Activated gamma-delta T cell (primary cell): ENCODE measurements at places on chromosomes 2 and 18.

DNA sequence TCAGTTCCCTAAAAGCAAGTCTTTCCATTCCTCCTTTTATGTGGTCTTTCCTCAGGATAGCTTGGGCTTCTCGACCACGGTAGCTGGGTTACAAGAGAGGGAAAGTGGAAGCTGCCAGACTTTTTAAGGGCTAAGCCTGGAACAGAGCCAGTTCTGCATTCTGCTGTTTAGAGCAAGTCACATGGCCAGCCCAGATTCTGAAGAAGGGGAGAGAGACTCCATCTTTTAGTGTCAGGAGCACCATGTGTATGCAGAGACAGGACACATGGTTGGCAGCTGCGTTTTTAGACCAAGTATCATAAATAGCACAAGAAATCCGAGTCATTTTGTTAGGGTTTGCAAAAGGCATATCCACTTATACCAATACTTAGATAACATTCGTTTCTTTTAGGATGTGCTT, 4.7 kb downstream of the HMSD start:
- DNase-seq, result no peak

DNA sequence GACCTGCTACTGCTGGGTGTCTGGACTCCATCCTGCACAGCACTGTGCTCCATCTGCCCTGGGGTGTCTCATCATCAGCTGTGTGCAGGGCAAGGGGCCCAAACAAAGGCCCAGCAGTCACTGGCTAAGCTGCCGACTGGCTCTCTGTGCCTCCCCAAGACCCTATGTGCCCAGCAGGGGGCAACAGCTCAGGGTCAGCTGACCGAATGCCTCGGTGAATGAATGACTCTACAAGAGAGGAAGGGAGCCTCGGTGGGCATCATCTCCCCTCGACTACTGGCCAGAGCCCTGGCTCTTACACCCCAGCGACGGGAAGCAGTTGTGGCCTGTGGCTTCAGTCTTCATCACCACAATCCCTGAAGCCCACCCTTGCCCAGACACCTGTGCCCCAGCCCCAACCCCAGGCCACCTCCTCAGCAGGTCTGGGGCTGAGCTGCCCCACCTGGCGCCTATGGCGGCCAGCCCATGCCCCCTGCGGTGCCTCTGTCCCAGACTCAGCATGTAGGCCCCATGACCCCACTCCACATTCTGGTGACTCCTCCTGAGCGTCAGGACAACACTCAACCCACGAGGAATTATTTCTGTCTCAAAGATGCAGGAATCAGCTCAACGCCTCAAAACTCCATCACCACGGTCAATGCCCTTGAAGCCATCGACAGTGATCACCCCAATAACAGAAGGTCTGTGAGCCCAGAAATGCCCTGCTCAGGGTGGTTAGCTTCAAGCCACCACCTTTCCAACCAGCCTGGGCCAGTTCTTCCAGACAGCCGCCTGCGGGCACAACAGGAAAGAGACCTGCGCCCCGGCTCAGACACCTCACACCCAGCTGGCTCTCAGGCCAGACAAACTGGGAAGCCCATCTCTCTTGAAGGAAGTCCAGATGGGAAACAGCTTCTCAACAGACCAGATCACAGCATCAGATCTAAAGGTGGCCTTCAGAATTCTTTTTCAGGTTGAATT, 1.6 kb upstream of the GPR17 start:
- DNase-seq, result no peak

GRCh38 chr2:210539035-210539434, 17.4 kb upstream of the CPS1 start:
- no peak for DNase-seq

- DNase-seq, result no peak
Measured at GRCh38 chr2:149954981-149955600, 367.5 kb upstream of the MMADHC start.

DNA sequence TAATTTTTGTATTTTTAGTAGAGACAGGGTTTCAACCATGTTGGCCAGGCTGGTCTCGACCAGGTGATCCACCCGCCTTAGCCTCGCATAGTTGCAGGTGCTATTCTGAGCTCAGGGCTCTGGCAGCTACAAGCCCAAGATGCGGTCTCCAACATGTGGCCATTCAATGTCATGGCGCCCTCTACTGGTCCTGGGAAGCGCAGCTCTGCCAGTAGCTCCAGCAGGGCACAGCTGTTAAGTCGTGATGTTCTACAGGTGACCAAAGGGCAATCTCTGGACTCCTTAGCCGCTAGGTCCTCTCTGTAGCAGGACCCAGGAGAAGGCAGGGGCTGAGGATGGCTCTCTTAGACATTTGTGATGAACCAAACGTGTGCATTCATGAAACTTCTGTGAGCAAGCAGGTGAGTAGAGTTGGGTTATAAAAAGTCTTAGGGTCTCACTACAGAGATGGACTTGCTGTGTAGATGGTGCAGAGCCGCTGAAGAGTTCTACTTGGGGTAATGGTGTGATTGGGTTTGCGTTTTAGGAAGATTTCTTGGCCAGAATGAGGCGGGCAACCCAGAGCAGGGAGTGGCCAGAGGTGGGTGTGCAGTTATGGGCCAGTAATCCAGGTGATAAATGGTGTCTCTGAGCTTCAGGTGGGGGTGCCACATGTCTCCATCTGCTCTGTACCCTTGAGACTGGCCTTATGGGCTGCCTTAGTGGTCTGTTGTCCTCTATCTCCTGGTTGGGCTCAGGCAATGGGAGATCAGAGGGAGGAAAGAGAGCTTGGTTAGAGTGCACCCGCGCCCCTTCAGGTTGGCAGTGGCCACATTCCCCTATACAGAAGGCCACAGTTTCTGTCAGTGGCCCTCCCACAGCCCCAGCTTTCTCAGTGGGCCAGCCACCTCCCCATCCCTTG, 31.0 kb downstream of the IL37 start:
- DNase-seq, result no peak

GRCh38 chr2:73294239-73294638, 891 bp upstream of the EGR4 start:
- no peak for DNase-seq

- no peak for DNase-seq
Measured at GRCh38 chr18:23545247-23545789, 41.0 kb downstream of the NPC1 start.

- no peak for DNase-seq
Measured at GRCh38 chr18:10099539-10100140, 185.8 kb downstream of the VAPA start.

DNA sequence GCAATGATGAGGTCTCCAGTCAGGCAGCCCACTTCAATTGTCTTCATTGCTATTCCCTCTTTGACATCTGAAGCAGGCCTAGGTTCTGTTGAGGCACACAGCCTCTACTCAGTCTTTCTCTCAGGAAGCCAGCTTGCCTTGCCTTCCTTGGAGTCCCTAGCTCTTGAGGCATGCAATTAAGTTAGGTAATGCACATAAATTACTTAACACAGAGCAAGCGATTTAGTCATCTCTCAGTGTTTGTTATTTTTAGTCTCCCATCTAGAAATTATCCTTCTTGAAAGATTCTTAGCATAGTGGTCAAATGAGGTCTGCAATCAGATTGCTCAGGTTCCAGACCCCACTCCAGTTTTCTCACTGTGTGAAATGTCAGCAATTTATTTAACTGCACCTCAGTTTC, 32.0 kb downstream of the SULT1C4 start:
- DNase-seq, result no peak

DNA sequence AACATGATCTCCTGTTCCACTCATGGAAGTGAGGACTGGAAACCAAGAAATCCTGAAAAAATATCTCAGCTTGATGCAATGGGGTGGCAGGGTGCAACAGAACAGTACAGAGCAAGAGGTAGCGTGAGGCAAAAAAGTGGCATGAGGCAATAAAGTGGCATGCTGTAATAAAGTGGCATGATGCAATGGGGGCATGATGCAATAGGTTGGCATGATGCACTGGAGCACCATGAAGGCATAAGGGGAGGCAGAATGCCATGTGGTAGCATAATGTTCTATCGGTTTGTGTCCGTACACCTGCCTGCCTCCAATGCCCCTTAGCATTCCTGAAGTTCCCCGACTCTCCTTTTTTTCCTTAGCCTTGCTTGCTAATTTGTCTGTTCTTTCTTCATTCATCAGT, 648.4 kb downstream of the TMEM182 start:
- no peak for DNase-seq

DNA sequence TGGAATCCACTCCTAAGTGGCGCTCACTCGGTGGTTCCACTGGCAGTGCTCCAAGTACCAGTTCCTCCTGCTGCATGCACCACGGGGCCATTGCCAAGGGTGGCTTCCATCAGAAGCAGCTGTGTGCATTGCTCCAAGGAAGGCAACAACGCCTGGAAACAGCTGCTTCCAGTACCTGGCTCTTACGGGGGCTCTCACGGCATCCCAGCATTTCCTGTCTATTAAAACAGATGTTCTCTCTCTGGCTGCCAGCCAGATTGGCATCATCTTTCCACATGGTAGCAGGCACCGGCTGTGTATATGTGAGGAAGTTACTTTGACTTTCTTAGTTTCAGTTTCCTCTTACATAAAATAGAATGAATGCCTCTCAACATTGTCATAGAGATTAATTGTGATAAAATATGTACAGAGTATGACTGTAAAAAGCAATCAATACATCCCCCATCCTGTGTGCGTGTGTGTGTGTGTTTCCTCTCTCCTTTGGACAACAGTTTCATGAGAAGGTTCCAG, 84.9 kb downstream of the CMPK2 start:
- DNase-seq, result no peak

GRCh38 chr2:231795525-231796327, 9.5 kb downstream of the COPS7B start:
- no peak for DNase-seq

DNA sequence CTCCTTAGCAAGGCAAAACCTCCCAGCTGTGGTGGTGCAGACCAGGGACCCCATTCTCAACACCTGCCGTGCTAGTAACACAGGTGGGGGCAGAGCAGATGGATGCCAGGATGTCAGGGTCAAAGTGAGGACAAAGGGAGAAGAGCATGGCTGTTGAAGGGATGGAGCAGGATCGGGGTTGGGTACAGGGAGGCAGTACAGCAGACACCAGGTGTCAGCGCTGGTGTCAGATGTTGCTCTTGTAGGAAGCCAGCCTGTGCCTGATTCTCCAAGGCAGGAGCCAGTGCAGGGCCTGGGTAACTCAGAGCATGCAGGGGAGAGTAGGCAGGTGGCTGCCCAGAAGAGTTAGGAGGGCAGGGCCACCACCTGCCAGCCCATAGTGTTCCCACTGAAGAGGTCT, 222.1 kb upstream of the SPRED2 start:
- DNase-seq, result no peak

GRCh38 chr18:39460136-39460535, 1894.5 kb upstream of the CELF4 start:
- no peak for DNase-seq

GRCh38 chr18:76208678-76209306, 286.2 kb downstream of the ZNF516 start:
- DNase-seq, result no peak

DNA sequence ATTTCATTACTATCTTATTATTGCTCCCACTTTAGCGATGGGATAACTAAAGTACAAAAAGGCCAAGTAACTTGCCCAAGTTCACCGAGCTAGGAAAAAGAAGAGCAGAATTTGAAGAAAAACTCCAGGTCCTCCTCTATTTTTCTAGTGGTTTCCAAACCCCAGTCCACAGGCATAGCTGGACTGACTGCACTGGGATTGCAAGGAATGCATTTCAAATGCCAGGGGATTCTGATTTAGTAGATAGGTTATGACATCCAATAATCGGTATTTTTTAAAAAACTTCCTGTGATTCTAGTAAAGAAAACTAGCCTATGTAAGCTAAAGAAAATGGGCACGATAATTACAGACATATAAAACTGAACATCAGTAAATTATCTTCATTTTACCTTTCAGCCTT, 62.7 kb upstream of the GALNT5 start:
- no peak for DNase-seq

DNA sequence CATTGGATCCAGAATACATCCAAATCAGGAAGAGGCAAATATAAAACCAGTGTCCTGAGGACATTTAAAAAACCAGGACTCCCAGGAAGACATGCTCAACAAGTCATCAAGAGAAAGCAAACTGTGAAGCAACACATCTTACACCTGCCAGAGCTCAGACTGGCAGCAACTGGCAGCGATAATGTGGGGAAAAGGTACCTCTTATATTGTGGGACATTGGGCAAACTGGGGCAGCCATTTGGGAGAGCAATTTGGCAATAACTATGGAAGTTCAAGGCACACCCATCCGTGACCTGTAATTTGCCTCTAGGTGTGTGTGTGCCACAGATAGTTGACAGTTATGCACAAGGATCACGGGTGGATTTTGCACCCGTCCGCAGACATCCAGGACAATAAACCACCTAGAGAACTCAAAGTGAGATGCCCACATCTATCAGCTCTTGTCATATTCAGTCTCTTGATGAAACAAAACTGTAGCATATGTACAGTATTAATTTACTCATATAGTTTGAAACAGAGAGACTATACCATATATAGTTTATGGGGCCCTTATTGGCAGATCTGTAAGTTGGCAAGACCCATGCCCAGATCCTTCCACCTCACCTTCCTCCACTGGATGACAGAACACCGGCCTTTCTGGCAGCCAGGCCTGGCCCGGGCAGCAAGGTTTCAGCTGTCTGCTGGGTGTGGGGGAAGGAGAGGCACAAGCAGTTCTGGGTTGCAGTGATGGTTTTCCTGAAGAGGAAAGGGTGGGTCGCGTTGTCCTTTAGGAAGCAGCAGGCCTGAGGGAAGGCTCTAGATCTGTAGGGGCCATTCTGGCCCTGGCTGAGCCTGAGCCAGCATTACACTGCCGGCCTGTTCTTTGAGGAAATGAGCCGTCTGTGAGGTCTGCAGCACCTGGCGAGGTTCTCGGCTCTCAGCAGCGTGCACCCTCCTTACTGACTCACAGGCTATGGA, 18.8 kb downstream of the HJURP start:
- DNase-seq, result no peak

DNA sequence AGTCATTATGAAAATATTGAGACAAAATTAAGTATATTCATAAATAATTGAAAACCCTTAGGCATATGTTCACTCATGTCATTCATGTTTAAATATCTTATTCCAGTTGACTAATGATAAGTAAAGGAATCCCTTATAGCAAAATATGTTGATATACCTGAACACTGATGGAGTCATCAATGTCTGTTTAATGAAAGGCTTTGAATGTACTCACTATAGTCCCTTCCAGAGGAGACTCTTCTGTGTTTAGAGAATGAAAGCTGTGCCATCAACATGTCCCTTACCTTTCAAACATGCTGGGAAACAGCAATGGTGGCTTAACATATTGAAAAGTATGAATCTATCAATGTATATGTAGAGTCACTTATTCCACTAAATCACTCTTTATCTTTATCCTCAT, 242.9 kb downstream of the KCNJ3 start:
- DNase-seq, result no peak

- DNase-seq, result no peak
Measured at GRCh38 chr18:10310626-10311025, 143.8 kb upstream of the APCDD1 start.

- no peak for DNase-seq
Measured at GRCh38 chr2:28716265-28716865, 35.3 kb upstream of the PPP1CB start.

DNA sequence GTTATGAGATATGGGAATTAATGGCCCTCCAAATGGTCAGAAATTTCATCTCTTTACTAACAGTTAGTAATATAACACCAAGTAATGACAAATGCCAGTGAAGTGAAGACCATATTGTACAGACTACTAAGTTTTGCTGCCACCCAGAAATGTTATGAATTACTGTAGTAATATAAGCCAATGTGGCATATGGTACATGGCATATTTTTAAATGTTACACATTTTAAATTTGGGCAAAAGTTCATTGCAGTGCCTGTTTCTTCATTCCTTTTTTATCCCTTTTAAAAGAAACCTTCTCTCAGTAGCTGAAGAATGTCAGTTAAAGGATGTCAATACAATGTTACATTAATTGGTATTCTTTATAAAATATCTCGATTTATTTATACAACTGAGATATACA, 626.5 kb upstream of the SLC8A1 start:
- no peak for DNase-seq
